IPS DF 6.9 (cell line): ENCODE measurements at places on chromosomes 2 and 18.

DNA sequence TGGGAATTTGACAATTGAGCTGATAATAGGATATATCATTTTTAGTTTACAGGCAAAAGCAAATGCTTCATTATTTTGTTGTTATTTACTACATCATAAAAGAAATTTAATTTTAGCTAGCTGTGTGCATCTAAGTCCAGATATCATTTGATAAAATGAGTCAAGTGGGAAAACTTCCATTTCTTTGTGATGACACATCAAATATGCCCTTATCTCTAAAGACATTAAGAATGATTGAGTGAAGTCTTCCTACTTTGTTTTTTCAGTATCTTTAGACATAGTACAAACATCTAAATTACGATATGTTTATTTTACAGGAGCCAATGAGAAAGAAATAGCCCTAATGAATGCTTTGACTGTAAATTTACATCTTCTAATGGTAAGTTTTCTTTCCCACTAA lies 77.0 kb downstream of the KYNU start:
- DNase-seq = no peak

DNA sequence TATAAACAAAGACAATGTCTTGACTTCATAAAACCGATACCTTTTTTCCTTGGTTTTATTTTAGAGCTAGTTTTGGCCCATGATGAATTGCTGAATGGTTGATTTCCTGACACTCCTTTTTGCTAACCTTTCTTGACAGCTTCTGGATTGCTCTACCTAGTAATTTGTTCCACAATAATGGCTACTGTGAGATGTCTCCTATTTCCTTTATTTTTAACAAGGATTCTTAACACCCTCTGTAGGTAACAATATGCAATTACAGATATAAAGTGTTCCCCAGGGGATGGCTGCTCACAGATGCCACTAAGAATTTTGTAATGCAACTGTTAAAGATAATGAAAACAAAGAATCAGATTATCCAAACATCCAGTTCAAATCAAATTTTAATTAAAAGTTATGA lies 100.8 kb upstream of the ATP5MC3 start:
- no peak for DNase-seq

- DNase-seq = no peak
Measured at GRCh38 chr18:61333271-61333745, at the start of gene CDH20. TSS of gene CDH20 (plus strand) at chr18:61333430.

DNA sequence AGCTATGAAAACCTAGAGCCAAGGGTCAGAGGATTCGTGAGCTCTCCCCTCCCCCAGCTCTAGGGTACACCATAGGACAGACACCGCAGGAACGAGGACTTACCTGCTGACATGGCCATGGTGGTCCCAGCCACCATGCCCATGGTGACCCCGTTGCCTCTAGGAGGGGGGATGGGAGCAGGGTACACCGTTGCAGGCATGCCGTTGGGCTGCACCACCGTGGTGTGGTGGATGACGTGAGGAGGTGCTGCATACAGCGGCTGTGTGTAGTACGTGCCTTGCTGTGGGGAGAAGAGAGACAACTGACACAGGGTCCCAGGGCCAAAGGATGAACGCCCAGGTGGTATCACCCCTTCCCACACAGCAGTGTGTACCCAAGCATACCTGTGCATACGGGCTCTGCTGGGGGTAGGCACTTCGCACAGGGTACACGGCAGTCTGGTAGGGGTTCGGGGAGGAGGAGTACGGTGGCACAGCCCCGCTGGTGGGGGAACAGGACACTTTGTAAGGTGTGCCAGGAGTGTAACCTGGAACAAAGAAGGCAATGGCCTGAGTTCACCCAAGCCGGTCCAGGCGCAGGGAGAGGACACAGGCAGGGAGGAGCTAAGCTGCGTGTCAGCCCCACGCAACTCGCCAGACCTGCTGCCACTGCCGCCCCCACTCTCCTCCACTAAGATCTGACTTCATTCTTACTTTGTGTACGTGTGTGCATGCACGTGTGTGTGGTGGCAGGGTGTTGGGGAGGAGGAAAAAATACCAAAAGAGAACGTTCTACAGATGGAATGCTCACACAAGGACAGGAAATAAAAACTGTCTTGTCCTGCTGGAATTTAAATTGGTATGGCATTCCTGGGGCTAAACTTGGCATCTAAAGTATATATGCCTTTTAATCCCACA lies 37.8 kb downstream of the FAM168B start:
- no peak for DNase-seq

- DNase-seq = no peak
Measured at GRCh38 chr2:240558236-240558761, 511 bp upstream of the ANKMY1 start.

DNA sequence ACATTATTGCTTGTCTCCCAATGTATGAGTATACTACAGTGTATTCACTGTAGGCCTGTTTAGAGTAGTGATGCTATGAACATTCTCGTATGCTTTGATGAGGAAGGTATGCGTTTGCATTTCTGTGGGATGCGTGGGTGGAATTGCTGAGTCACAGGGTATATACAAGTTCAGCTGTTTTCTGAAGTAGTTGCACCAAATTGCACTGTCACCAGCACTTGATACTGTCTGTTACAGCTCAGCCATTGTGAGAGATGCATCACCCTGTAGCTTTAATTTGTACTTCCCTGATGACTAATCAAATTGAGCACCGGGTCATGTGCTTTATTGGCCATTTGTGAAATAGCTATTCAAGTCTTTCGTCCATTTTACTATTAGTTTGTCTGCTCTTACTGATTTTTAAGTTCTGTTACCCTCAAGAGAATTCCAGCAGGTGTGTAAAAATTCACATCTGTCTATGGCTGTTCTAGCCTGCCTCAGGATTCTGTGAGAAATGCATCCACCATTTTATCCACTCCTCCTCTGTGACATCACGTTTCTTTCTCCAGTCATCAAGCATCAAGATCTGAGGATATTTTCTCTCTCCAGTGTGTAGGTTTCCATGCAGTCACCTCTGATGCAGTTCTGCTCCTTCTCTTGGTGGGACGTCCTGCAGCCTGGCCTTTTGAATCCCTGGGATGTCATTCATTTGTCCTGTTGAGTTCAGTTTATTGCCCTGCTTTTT lies 72.5 kb downstream of the DGKD start:
- DNase-seq = no peak

DNA sequence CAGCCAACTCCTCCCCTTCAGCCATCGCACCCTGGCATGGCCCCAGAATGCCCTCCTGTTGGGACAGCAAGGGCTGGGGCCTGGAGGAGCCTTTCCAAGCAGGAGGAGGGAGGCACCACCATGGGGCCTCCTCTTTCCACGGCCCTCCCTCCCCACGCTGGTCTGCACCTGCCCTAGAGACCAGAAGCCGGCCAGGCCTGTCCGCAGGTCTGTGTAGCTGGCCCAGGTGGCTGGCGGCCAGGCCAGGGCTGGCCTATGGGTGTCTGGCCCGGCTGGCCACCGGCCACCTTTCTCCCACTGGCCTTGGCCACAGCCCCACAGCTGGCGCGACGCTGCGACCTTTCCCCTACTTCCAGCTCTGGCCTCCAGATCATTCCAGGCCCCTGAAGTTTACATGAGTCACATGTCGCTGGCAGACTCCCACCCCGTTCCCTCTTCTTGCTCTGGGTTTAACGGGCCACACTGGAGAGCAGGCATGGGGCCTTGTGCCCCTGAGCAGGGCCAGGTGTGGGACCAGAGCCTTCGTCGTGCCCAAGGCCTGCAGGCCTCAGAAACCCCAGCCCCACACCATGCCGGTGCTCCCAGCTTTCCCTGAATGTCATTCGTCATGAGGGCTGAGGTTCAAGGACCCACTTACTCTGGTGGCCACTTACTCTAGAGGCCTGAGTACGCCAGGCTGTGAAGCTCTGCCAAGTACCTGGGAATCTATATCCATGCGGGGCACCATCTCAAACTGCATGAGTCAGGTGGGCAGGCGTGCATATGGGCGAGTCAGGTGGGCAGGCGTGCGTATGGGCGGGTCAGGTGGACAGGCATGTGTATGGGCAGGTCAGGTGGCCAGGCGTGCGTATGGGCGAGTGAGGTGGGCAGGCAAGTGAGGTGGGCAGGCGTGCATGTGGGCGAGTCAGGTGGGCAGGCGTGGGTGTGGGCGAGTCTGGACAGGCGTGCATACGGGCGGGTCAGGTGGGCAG lies 33.3 kb upstream of the KLF11 start:
- DNase-seq = no peak

- no peak for DNase-seq
Measured at GRCh38 chr2:102037681-102038080, 45.9 kb downstream of the IL1R2 start.

- no peak for DNase-seq
Measured at GRCh38 chr2:232698556-232699091, 1.5 kb downstream of the GIGYF2 start.

DNA sequence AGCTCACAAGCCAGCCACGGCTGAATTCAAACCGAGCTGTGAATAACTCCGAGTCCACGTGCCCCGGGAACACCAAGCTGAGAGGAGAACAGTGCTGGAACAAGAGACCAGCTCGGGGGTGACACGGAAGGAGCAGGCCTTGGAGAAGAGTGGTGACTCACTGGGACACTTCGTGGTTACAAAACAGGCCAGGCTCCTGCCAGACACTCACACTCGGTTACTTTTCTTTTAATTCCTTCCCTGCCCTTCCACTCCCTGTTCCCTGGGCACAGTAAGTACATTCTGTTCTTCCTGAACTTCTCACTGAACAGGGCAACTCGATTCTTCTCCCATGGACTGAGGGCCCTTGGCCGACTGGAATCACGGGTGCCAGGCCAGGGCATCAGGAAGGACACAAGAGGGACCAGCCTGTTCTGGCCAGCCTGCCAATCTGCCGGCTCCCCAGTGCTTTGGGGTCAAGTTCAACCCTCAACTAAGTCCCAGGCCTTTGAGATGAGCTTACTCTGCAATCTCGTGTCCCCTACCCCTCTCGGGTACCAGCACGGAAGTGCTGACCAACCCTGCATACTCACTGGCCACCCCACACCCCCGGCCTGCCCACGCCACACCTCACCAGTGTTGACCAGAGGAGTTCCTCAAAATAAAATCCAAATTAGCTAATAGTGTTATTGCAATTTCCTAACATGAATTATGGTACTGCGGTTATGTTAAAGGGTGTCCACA lies 87.5 kb downstream of the TFCP2L1 start:
- no peak for DNase-seq
